ENCODE measurements at places on chromosomes 2 and 18.

GRCh38 chr2:70472221-70472890 lies 81.3 kb downstream of the TGFA start:
- peaks cover 25% of the 10 kb centered on the region for H3K27me3 ChIP-seq
- H3K4me3 ChIP-seq, result no peak overlapping the region
- no peak for DNase-seq
- H3K27ac ChIP-seq, result no peak overlapping the region
- no peaks in the 10 kb centered on the region for H3K36me3 ChIP-seq

DNA sequence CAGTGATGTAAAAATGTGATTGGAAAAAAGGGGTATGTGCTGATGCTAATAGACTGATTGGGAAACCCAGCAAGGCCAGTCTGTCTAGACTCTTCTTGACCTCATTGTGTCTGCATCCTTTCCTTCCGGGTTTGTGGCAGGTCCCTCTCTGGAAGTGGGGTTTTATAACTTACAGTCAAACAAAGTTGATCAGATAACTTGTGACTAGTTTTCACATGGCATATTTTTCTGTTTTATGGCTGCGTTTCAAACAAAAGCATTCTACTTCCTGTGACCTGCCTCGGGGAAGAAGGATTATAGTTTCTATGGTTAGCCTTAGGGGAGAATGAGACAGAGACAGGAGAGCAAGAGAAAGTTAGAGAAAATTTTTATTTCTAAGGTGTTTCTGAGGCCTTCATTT lies 188.7 kb upstream of the HNMT start:
- H3K27ac ChIP-seq, result no peak overlapping the region
- no peaks in the 10 kb centered on the region for H3K36me3 ChIP-seq

DNA sequence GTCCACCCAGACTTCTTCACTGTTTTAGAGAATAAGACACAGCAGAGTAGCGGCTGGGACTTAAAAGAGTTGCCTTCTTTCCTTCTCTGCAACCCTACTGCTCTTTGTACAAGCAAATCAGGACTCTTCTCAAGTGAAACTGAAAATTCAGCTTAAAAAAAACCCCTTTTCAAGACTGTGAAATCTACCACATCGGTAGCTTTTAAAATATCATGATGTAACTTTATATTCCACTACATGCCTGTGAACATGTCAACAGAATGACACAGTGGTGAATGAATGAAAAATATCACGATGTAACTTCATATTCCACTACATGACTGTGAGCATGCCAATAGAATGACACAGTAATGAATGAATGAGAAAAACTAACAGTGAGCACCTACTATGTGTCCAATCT lies 53.4 kb downstream of the TCF4 start:
- DNase-seq, result no peak
- H3K27ac ChIP-seq, result no peak overlapping the region
- H3K27me3 ChIP-seq, result no peaks in the 10 kb centered on the region
- H3K36me3 ChIP-seq, result no peaks in the 10 kb centered on the region
- H3K4me3 ChIP-seq, result no peak overlapping the region

DNA sequence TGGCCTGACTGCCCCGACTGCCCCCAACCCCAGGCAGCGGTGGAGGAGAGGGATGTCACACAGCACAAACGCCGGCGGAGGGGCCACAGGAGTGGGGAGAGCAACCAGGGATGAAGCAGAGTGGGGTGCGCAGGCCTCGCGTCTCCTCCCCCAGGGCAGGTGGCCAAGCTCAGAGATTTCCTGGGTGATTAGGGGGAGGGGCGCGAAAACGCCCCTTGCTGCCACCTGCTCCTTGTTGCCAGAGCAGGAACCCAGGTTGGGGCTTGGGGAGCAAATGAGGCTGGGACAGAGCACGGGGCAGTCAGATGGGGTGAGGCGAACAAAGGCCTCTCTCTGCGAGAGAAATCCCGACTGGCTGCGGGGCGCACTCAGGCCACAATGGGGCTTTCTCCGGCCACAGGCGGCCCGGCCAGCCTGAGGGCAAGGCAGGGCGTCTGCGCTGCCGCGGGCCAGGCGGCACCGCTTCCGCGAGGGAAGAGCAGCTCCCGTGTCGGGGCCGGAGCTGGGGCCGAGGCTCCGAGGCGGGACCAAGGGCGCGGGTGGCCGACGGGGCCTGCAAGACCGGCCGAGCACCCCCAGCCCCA lies 11.5 kb downstream of the TEX44 start:
- no peaks in the 10 kb centered on the region for H3K36me3 ChIP-seq
- H3K4me1 ChIP-seq, result peaks cover 7% of the 10 kb centered on the region
- peaks cover 5% of the 10 kb centered on the region for H3K27me3 ChIP-seq

GRCh38 chr2:215780313-215780712 lies 233.0 kb downstream of the MREG start:
- no peak overlapping the region for H3K27ac ChIP-seq
- H3K36me3 ChIP-seq, result no peaks in the 10 kb centered on the region
- H3K4me1 ChIP-seq, result no peaks in the 10 kb centered on the region
- DNase-seq, result no peak
- peaks cover 14% of the 10 kb centered on the region for H3K27me3 ChIP-seq

DNA sequence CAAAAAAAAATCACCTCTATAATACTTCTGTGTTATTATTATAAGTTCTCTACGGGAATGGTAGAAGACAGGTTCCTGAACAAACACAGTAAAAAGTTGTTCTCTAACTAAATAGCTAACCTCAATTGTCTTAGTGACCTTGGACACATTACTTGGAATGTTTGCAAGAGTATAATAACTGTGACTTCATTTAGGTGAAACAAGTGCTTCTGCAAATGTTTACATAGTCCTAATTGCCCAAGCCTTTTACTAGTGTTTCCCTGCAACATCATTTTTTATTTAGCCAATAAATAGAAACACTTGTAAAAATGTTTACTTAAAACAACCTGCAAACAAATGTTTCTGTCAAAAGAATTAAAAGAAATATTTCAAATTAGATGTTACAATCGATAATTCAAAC lies 9.9 kb downstream of the PLEKHM3 start:
- DNase-seq, result no peak
- no peaks in the 10 kb centered on the region for H3K27me3 ChIP-seq
- peaks cover 21% of the 10 kb centered on the region for H3K4me1 ChIP-seq
- H3K4me3 ChIP-seq, result no peak overlapping the region
- H3K27ac ChIP-seq, result no peak overlapping the region

- H3K27me3 ChIP-seq, result no peaks in the 10 kb centered on the region
- no peak overlapping the region for H3K4me3 ChIP-seq
- DNase-seq, result no peak
- no peak overlapping the region for H3K27ac ChIP-seq
- H3K4me1 ChIP-seq, result no peaks in the 10 kb centered on the region
These were observed 229.2 kb upstream of the TFPI start for GRCh38 chr2:187783446-187783845.

- H3K4me1 ChIP-seq, result peaks cover 6% of the 10 kb centered on the region
- no peak overlapping the region for H3K4me3 ChIP-seq
- no peak overlapping the region for H3K27ac ChIP-seq
- H3K27me3 ChIP-seq, result peaks cover 12% of the 10 kb centered on the region
- no peak for DNase-seq
These were observed 10.0 kb upstream of the FEZ2 start for GRCh38 chr2:36607947-36608346.

- no peak overlapping the region for H3K27ac ChIP-seq
- H3K4me3 ChIP-seq, result no peak overlapping the region
- peaks cover 28% of the 10 kb centered on the region for H3K36me3 ChIP-seq
- H3K27me3 ChIP-seq, result no peaks in the 10 kb centered on the region
- peaks cover 4% of the 10 kb centered on the region for H3K4me1 ChIP-seq
- no peak for DNase-seq
These were observed 177.3 kb downstream of the NBAS start for GRCh38 chr2:15383695-15384350.

DNA sequence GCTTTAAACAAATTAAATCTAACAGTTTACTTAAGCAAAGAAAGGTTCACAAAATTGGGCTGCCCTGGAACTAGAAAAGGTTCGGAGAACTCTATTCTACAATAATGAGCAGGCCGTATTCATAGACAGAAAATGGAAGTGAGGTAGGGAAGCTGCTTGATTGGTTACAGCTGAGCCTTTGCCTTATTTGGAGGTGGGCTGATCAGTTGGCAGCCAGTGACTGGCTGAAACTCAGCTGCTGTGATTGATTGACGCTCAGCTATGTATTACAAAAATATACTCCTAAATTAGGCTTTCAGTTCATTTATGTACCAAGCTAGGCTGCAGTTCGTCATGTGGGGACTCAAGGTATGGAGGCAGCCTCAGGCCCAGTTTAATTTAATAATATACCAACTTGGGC lies 42.3 kb upstream of the TTR start:
- no peak for DNase-seq
- no peaks in the 10 kb centered on the region for H3K4me1 ChIP-seq
- no peak overlapping the region for H3K27ac ChIP-seq
- H3K36me3 ChIP-seq, result no peaks in the 10 kb centered on the region

GRCh38 chr2:174859563-174860169 lies 95.4 kb upstream of the CHRNA1 start:
- no peaks in the 10 kb centered on the region for H3K27me3 ChIP-seq
- no peaks in the 10 kb centered on the region for H3K36me3 ChIP-seq
- no peak for DNase-seq
- no peaks in the 10 kb centered on the region for H3K4me1 ChIP-seq
- no peak overlapping the region for H3K4me3 ChIP-seq
- H3K27ac ChIP-seq, result no peak overlapping the region

DNA sequence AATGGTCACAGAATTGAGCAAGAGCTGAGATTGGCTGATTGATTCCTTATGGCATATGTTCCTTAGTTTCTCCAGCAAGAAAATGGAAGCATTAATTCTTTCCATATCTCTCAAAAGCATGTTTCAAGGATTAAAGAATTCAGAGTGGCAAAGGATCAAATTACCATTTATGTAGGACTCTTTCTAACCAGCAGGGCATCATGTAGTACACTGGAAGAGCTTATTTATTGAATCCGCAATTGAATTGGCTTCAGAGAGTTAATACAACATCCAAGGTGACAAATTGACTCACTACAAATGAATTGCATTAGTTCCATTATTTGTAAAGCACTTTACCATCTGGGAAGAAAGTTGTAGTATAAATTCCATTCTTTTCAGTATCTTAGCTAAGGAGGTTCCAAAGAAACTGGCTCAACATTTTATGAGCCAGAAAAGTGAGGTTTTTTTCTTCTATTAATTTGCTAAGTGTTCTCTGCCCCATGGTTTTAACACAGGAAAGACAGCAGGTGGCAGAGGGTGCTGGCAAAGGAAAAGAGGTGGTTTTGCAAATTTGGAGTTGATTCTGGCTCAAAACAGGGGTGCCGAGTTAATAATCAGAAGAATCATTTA lies 409.9 kb downstream of the MTX2 start:
- H3K4me1 ChIP-seq, result no peaks in the 10 kb centered on the region
- DNase-seq, result no peak
- peaks cover 54% of the 10 kb centered on the region for H3K27me3 ChIP-seq
- H3K27ac ChIP-seq, result no peak overlapping the region
- H3K36me3 ChIP-seq, result peaks cover 1% of the 10 kb centered on the region

- H3K27ac ChIP-seq, result no peak overlapping the region
- peak; percentile 90 for DNase-seq
- peaks cover 37% of the 10 kb centered on the region for H3K4me1 ChIP-seq
- no peaks in the 10 kb centered on the region for H3K27me3 ChIP-seq
These were observed 2.9 kb upstream of the RBBP8 start for GRCh38 chr18:22930089-22930713.

DNA sequence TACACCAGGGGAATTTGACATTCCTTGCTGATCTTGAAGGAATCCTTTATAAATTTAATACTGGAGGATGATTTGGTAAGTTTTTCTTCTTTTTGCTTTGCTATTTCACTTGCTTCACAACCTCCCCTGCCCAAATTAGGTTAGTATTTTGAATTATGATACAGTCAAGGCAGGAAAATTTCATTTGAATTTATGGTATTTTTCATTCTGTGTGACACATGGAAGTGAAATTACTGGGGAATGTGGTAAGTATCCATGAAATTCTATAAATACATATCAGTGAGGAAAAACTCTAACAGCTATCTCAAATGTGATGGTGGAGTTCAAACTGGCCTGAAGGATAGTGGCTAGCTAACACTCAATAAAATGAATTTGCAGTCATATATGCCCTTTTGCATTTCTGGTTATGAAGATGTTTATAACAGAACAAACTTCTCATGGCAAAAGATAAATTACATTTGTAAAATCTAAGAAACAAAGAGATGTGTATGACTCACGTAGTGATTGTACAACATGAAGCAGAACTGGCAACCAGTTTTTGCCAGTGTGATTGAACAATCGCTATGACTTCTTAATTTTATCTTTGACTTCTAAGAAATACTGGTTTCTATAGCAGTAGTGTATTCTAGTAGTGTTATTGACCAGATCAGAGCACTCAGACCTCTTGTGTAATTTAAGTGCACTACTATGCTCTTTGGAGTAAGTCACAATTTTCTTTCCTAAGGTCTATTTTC lies 152.6 kb downstream of the IKZF2 start:
- DNase-seq, result no peak

- no peaks in the 10 kb centered on the region for H3K36me3 ChIP-seq
- peaks cover 35% of the 10 kb centered on the region for H3K27me3 ChIP-seq
- H3K4me3 ChIP-seq, result no peak overlapping the region
- no peak overlapping the region for H3K27ac ChIP-seq
- H3K4me1 ChIP-seq, result no peaks in the 10 kb centered on the region
- no peak for DNase-seq
These were observed 78.8 kb downstream of the ASAP2 start for GRCh38 chr2:9285385-9285920.

DNA sequence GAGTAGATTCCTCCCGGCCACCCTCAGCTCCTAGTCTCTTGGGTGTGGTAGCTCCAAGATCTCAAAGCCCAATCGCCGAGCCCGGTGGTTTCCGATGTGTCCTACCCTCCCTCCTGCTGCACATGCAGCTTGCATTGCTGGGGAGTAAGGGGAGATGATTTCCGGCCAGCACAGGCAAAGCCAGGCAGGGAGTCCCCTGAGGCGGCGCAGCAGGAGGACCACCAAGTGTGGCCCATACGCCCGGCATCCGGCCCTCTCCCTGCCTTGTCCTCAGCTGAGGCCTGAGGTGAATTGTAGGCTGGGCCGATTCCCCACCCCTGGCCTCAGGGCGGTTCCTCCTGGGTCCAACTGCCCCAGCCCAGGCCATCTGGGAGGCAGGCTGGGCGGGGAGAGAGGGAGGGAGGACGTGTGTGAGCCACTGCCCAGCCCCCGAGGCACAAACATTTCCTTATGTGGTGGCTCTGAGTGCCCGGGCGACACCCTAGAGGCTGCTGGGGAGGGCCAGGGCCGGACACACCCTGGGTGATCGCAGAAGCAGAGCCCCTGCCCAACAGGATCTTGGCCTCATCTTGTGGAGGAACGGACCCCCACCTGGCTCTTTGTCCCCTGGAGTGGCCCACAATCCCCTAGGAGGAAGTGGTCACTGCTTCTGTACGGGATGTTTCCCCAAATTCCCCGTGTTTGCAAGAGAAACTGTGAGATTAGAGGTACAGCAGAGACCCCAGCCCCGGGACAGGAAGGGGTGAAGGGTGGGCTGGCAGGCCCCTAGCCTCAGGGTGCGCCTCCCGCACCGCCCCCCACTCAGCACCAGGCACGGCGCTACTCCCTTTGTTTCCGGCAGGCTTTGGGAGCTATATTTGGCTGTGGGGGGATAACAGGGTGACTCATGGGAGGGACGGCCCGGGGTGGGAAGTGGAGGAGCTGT lies 41.9 kb upstream of the PTMA start:
- no peak overlapping the region for H3K27ac ChIP-seq
- H3K27me3 ChIP-seq, result no peaks in the 10 kb centered on the region
- H3K36me3 ChIP-seq, result no peaks in the 10 kb centered on the region
- DNase-seq, result no peak

- H3K36me3 ChIP-seq, result no peaks in the 10 kb centered on the region
- no peak overlapping the region for H3K27ac ChIP-seq
- no peak for DNase-seq
- H3K4me3 ChIP-seq, result no peak overlapping the region
These were observed 16.0 kb downstream of the CYRIA start for GRCh38 chr2:16649353-16650286.

- no peaks in the 10 kb centered on the region for H3K27me3 ChIP-seq
- peaks cover 5% of the 10 kb centered on the region for H3K36me3 ChIP-seq
- H3K4me1 ChIP-seq, result peaks cover 32% of the 10 kb centered on the region
- H3K27ac ChIP-seq, result no peak overlapping the region
- no peak overlapping the region for H3K4me3 ChIP-seq
These were observed 1.8 kb upstream of the ZC3H8 start for GRCh38 chr2:112256654-112257053.

Measured in activated CD8-positive, alpha-beta memory T cell treated with anti-CD3 and anti-CD28 coated beads, Interleukin-2, amount 10 ng/mL, durations not matched to agents 7 days and 5 days (primary cell).